ENCODE measurements at places on chromosomes 5 and 9.

GRCh38 chr5:11904265-11904906 lies at the start of gene CTNND2:
Gene CTNND2 (minus strand): TSS chr5:11904446. CDS start chr5:11903853, 593 bp downstream.
- DNase-seq = no peak

DNA sequence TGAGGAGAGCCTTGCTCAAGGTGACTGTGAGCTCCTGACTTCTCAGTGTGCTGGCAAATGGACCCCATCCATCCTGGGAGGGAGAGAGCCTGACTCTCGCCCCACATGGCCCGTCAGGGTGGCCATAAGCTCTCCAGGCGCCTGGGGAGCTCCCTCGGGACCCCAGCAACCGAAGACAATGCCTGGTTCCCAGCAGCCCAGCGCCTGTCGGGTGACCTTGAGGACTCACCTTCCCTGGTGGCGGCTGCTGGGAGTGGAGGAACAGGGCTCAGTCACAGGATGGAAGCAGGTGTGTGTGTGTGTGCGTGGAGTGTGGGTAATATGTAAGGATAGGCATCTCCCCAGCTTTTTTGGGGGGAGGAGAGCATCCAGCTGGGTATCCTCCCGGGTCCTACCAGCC lies 190.3 kb downstream of the MELK start:
- DNase-seq = no peak

- DNase-seq = no peak
Measured at GRCh38 chr5:36040651-36041536, 25.8 kb downstream of the UGT3A2 start.

GRCh38 chr9:111632695-111633388 lies 1.7 kb downstream of the DNAJC25 start:
- no peak for DNase-seq

- no peak for DNase-seq
Measured at GRCh38 chr9:128104171-128104618, 23.3 kb downstream of the PTGES2 start.

- no peak for DNase-seq
Measured at GRCh38 chr5:14431534-14431933, 150.1 kb upstream of the OTULINL start.

GRCh38 chr9:117095081-117095480 lies 319.8 kb downstream of the ASTN2 start:
- DNase-seq = no peak

DNA sequence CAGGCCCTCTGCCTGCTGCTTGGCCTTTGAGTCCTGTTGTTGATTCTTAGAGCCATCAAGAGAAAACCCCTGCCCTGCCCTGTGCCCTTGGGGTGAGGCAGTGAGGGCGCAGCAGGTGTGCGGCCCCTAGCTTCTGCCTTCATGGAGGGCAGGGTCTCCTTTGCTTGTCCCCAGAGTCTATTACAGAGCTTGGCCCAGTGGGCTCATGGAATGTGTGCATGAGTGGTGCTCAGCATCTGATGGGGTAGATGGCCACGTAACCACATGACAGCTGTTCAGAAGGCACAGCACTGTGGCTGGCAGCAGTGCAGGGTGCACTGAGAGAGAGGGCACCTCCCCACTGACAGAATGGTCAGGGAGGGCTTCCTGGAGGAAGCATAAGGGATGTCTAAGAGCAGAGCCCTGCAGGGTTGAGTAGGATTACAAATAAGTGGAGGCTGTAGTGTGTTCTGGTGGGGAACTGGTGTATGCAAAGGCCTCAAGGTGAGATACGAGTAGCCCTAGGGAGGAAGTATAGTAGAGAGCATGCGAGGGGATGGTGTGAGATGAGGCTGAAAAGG lies 70.8 kb downstream of the MACROH2A1 start:
- no peak for DNase-seq

GRCh38 chr5:142405023-142405422 lies 80.2 kb upstream of the SPRY4 start:
- no peak for DNase-seq

- DNase-seq = no peak
Measured at GRCh38 chr5:157159209-157159751, 6.8 kb downstream of the GARIN3 start.

DNA sequence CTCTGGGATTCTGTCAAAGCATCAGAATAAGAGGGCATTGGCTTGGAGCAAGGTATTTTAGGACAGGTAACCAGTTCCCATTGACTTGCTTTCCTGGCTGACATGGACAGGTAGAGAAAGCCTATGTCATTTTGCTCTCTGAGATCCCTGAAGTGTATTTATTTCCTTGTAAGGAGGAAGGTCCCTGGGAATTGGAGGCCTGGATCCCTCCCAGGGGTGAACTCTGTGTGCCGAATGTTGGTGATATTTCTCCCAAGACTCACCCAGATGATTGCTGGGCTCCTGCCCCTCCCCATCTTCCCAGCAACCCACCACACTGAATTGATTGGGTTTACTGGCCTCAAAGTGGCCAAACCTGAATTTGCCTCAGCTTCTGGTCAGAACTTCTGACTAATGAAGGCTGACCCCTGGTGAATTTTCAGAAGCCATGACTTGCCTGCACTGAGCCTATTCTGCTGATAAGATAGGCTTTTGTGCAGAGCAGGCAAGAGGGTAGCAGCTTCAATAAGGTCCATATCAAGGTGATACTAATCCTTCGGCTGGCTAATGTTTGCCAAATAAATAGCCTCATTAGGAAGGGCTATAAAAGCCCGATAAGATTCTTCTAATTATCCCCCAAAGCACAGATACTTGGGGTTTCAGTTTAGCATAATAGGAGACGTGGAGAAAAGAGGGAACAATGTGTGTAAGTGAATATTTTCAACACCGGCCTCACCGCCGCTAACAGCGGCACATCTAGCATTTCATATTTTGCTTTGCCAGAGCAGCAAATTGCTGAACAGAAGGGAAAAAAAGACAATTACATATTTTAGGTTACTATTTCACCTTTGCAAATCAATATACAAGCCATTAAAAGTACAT lies 152.9 kb upstream of the PITX1 start:
- DNase-seq = no peak

DNA sequence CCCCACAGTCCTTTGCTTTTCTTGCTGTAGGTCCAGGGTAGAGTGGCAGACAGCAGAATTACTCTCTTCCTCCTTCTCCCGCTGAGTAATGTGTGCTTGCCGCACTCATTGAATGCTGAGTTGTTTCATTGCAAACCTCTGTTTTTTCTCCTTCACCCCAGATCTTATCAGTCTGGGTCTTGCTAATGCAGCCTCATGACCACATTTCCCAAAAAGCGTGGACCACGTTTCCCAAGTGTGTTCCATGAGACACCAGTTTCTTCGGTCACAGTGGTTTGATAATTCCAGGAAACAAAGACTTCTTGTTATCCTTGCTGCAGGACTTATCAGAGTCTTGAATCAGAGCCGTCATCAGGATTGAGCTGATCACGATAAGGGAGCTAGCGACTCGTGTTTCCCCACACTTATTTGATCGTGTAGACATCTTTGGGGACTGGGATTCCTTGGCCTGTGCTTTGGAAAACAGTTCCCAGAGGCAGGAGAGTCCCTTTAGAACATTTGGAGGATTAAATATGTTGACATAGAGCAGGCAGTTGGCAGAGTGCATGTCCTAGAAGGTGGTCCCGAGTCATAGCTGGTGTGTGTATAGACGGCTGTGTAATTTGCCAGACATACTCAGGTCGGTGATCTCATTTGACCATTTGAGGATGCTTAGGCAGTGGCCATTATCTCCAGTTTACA lies 4.4 kb downstream of the LRRC8A start:
- no peak for DNase-seq

GRCh38 chr5:124658867-124659557 lies 87.4 kb downstream of the ZNF608 start:
- DNase-seq = no peak

- DNase-seq = no peak
Measured at GRCh38 chr5:42953041-42953440, 87.1 kb downstream of the ANXA2R start.

DNA sequence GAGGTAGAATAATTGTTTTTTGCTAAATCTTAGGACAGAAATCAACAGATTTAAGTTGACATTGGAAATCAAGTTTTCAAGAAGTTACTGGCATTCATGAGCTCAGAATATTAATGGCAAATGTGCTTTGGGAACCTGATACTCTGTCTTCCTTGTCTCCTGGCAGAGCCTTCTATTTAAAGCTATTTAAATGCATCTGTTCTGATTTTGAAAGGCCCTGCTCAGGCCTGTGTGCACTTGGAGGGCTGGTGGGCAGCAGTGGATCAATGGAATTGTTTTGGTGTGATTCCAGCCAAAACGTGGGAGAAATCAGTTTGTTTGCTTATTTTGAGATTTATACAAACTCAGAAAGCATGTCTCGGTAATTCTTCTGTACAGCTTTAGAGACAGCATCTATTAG lies 38.5 kb downstream of the FBXL7 start:
- no peak for DNase-seq

- DNase-seq = no peak
Measured at GRCh38 chr5:66769839-66770617, 173.8 kb downstream of the MAST4 start.

- no peak for DNase-seq
Measured at GRCh38 chr5:106675687-106676086, 995.0 kb downstream of the EFNA5 start.

GRCh38 chr5:180069589-180070247 lies 1.8 kb downstream of the RNF130 start:
- DNase-seq = no peak

DNA sequence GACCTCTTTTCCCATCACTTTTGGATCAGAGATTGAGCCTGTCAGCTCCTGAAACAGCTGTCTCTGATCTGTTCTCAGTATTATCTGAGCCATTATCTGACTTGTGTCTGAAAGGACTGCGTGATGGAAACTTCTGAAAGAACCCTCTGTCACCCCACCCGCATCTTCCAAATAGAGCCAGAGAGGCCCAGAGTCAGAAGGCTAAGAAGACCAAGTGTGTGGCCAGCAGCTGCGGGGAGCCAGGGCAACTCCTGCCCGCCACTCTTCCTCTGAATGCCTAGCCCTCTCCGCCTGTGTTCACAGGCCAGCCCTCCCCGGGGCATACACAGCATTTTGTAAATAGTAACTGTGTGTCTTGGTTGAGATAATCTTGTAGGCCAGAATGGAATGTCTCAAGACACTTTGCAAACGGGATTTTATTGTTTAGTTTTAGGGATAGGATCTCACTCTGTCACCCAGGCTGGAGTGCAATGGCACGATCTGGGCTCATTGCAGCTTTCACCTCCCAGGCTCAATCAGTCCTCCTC lies 92.7 kb downstream of the AOPEP start:
- DNase-seq = no peak

- DNase-seq = no peak
Measured at GRCh38 chr9:73039271-73040263, 86.7 kb upstream of the ALDH1A1 start.

GRCh38 chr9:112780450-112781036 lies 30.0 kb downstream of the SNX30 start:
- no peak for DNase-seq

DNA sequence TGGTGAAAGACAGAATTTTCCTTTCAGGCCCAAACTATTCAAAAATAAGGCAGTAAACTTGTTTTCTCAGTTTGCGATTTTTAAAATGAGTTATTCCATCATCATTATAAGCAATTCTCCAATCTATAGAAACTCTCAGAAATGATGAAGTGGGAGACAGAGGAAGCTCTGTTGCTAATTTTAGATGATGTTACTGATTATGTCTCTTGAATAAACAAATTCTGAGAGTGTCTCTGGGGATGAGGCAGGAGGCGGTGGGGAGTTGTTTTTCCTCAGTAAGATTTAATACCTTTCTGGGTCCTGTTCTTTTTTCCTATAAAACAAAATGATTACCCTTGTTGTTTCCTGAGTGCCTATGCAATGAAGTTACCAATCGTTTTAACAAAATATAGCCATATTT lies 43.9 kb upstream of the TEX48 start:
- DNase-seq = no peak

GRCh38 chr5:454936-455335 lies 12.0 kb downstream of the EXOC3 start:
- DNase-seq = no peak

- DNase-seq = no peak
Measured at GRCh38 chr9:26341545-26341944, 551.1 kb downstream of the CAAP1 start.

DNA sequence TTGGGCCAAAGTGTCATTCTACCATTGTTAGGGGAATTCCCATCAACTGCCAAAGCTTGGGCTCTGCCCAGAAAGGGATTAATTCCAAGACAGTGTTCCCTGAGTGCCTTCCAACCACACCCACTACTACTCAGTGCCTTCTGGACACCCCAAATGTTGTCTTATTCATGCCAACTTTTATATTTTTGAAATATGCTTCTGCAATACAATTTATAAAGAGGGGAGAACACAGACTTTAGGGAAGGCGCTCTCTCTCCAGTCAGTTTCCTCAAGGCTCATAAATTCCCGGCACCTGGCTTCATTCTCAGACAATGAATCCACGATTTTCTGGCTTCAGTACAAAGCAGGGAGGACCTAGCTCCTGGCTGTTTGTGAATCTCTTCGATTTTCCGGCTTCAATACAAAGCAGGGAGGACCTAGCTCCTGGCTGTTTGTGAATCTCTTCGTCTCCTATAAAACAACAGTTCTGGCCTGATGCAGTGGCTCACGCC lies 120.1 kb upstream of the MYO10 start:
- no peak for DNase-seq

GRCh38 chr5:134370311-134370870 lies 978 bp upstream of the UBE2B start:
- no peak for DNase-seq

GRCh38 chr9:26863074-26863473 lies 29.5 kb downstream of the CAAP1 start:
- DNase-seq = no peak

DNA sequence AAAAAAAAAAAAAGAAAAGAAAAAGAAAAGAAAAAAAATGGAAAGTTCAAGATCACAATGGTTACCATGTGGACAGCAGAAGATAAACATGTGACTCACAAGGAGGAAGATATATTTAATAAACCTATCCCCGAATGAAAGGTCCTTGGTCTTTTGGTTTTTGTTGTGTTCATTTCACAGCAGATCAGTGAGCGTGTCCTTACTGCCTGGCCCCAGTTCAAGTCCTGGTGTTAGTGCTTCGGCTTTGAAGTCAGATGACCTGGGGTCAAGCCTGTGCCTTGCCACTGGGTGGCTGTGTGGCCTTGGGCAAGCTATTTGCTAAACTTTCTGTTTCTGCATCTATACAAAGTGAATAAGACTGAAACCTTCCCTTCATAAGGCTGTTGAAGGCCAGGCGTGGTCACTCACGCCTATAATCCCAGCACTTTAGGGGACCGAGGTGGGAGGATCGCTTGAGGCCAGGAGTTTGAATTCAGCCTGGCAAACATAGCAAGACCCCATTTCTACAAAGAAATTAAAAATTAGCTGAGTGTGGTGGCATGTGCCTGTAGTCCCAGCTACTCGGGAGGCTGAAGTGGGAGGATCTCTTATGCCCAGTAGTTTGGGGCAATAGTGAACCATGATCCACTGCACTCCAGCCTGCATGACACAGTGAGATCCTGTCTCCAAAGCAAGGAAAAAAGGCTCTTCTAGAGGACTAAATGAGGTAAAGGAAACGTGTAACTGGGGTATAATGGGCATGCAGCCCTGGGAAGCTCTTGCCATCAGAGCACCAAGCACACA lies 94.5 kb upstream of the SPATA31D4 start:
- DNase-seq = no peak

DNA sequence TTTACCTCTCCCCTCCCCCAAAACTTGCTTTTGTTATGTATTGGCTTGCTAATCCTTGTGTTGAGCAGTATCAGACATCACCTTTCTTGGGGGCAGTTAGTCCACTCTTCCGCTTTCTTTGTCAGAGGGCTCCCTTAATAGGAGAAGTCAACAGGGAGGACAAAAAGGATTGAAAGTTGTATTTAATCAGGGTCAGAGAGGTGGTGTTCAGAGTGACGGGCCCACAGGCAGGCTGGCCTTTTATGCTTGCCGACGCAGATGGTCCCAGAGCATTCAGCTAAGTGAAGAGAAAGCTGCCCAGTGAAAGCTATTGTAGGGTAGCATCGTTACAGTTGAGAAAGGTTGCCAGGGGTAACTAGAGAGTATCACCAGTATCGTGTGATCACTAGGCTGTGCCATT lies 131.1 kb downstream of the ZCCHC7 start:
- no peak for DNase-seq
